ENCODE measurements at places on chromosomes 4 and X.

DNA sequence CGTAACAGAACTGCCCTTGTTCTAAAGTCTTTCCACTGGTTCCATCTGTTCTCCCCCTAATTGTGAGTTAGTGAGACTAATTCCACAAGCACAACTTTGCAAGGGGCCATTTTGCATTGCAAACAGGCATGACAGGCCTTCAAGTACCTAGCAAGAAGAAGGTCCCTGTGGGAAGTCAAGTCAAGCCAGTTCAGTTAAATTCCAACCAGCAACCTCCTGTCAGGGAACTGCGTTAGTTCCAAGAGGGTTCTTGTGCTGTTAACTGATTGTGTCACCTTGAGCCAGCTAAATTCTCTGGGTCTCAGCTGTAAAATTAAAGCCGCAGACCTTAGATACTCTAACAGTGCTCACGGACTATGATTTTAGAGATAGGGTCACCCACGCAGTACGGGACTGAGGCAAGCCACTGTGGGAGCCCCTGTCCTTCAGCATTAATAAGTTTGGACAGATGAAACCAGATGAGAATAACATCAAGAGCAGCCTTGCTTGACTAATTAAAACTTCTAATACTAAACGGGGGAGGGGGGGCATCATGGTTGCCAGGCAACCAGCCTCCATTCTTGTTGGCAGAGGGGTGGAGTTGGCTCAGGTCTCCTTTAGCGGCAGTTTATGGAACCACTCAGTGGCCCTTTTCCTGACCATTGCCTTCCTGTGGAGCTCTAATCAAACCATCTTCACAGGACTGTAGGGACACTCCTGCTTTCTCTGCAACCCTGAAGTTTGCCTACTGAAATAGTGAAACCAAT is 24.1 kb upstream of the TMEM150C start:
- DNase-seq: no peak

- peak; percentile 96 for DNase-seq
These were observed 106.2 kb upstream of the FAT1 start for GRCh38 chr4:186829740-186830449.

DNA sequence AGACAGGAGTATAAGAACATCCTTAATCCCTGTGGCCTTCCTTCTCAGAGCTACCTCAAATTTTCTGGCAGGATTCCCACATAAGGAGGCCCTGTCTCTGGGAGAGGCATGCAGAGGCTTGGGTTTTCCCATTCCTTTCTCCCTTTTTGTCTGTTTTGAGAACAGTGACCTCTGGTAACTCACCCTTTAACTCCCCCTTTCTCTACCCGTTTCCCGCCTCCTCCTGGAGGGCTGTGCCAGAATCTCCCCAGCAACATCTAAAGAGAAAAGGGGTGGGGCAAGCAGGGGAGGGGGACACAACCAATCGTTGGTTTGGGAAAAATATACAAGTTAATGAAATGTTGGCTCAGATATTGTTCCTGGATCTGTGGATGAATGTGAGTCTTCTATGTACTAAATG is 303.7 kb upstream of the IRS4 start:
- no peak for DNase-seq

DNA sequence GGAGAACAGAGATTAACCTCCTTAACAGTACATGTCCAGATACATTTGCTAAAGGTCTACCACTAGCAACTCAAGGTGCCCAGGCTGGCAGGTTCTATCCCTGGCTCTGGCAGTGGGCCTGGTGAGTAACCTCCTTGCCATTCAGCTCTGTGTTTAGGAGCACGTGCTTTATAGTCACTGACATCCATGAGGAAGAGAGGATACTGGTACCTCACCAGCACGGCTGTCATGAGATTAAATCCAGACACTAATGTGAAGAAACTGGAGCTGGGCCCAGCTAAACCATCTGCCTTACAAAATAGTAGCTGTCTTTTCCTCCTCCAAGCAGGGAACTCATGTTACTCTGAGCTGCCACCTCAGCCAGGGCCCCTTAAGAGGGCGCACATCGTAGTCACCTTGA is 45.3 kb downstream of the GPRASP3 start:
- DNase-seq: peak; percentile 77

GRCh38 chrX:68686097-68686977 is 38.9 kb downstream of the STARD8 start:
- peak; percentile 67 for DNase-seq

DNA sequence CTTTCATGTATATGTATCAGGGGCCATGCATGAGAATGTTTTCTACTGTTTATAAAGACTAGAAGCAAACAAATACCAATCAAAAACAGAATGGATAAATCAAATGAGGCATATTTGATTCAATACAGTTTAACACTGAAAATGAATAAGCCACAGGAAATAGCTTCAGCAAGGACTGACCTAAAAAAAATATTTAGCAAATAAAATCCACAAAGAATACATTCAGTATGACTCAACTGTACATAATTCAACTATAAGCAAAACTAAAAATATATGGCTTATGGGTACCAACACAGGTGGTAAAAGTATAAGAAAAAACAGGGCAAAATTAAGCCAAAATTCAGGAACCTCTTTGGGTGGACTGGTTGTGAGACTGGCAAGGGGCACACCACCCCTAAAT is 112.9 kb downstream of the KCNIP4 start:
- DNase-seq: no peak

DNA sequence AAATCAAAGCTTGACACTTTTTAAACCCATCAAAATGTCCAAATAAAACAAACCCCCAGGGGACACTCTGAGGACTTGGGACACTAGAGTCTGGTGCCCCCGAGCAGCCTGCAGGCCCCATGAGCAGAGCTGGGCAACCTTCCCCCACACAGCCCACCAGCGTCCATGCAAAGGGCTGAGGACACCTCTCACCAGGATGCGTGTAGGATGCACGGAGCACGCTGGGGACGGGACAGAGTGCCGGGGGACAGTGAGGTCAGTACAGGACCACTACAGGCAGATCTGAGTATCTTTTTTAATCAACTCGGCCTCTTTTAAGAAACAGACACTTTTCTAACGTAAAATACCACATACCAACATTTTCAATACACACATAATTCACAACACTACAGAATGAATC is 6.9 kb downstream of the GAK start:
- no peak for DNase-seq

DNA sequence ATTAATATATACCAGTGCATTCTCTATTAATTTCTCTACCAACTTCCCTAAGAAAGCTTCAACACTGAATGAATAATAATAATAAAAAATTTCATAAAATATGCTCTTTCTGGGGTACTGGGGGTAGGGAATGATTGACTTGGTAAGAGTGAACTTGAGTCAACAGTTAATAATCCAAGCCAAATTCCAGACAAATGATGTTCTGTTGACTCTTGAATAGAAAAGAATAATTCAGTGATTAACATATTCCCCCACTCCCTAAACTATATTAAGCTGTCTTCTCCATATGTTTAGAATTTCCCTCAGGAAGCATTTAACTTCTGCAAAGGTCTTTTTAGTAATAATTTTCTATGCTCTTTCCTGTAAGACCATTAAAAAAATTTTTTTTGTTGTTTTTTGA is 12.3 kb downstream of the PGRMC2 start:
- DNase-seq: peak; percentile 79

DNA sequence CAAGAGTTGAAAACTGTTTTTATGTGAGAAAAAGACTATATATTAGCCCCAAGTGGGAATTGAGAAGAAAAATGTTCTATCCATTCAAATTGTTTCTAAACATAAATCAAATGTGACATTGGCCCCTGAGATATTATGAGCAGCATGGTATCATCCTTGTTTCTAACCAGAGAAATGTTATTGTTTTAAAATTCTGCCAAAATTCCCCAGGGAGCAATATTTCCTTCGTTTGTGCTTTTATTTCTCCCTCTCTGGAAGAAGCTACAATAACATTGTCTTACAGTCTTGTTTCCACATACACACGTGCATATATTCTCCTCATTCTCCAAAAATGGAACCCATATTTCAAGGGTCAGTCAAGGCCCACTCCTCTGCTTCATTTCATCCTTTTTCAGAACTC is 46.7 kb downstream of the MAGEB17 start:
- DNase-seq: peak; percentile 40

- peak; percentile 19 for DNase-seq
These were observed 126.7 kb upstream of the MBNL3 start for GRCh38 chrX:132615391-132616131.

GRCh38 chr4:3871181-3871852 is 105.1 kb downstream of the ADRA2C start:
- DNase-seq: no peak

DNA sequence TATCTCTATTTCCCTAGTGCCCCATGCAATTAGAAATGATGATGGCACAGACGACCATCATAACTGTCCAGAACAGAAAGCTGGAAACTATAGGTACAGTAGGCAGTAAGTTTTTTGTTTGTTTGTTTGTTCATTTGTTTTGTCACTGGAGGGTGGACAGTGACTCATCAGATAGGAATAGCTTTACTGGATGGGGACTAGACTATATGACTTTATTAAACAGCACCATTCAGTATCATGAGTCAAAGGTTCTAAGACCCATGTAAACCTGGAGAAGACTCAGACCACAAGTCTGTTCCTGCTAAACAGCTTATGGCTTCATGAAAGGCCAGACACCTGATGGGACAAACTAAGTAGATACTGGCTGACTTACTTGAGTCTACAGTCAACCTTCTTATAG is 38.4 kb downstream of the PLAC1 start:
- no peak for DNase-seq

- DNase-seq: no peak
These were observed 156.6 kb upstream of the TLL1 start for GRCh38 chr4:165716472-165716871.

- peak; percentile 35 for DNase-seq
These were observed 71.0 kb downstream of the USP46 start for GRCh38 chr4:52588097-52588496.

GRCh38 chr4:83851261-83852084 is 315.6 kb downstream of the GPAT3 start:
- peak; percentile 76 for DNase-seq

DNA sequence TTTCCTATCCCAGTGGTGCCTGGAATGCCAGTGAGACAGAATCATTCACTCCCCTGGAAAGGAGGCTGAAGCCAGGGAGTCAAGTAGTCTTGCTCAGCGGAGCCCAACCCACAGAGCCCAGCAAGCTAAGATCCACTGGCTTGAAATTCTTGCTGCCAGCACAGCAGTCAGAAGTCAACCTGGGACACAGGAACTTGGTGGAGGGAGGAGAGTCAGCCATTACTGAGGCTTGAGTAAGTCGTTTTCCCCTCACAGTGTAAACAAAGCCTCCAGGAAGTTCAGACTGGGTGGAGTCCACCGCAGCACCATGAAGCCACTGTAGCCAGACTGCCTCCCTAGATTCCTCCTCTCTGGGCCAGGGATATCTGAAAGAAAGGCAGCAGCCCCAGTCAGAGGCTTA is 283.2 kb upstream of the CPEB2 start:
- DNase-seq: peak; percentile 59

DNA sequence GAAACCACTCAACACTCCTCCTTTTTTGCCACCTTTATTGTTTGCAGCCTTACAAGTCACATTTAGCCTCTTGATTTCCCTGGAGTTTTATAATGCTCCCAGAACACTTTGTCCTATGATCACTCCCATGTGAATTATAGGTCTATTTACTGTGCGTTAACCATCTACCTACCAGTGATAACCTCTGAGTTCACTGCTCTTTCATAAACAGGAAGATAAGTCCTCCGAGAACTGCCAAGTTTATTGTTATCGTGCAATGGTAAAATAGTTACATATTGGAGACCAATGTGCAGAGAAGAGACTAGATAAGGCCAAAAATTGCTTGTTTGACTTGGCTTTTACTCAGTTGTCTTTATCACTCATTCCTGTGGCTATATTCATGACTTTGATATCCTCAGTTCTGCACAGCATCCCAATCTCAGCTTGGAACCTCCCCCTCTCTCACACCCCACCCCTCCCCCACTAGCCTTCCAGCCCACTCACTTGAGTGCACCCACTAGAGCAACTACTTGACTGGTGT is 12.9 kb upstream of the NUDT9 start:
- DNase-seq: no peak

GRCh38 chr4:189202182-189202868 is 738.3 kb upstream of the FRG1 start:
- peak; percentile 63 for DNase-seq

GRCh38 chr4:99723612-99724011 is 66.0 kb upstream of the C4orf54 start:
- peak; percentile 54 for DNase-seq

GRCh38 chr4:38987491-38987890 is 44.7 kb downstream of the TMEM156 start:
- no peak for DNase-seq

DNA sequence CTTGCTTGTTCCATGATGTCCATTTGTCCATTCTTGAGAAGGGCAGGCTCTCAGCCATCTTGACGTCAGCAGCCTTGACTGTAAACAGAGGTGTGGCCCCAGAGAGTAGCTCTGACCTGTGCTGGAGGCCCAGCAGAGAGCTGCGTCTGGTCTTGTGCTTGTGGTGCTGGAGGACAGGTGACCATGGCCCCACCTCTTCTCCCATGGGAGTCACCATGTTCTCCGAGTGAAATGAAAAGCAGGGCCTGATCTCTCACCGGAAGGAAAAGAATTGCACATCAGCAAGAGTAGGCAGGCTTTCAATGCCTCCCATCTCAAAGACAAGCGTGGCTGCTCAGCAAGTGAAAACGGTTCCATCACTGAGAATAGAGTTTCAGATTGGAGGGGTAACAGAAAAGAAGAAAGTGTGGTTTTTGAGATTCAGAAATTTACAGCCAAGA is 11.5 kb downstream of the PARM1 start:
- no peak for DNase-seq

- peak; percentile 70 for DNase-seq
These were observed 582.4 kb upstream of the FAM241A start for GRCh38 chr4:111562826-111563225.

GRCh38 chr4:14867847-14868246 is 134.4 kb upstream of the CPEB2 start:
- DNase-seq: no peak

DNA sequence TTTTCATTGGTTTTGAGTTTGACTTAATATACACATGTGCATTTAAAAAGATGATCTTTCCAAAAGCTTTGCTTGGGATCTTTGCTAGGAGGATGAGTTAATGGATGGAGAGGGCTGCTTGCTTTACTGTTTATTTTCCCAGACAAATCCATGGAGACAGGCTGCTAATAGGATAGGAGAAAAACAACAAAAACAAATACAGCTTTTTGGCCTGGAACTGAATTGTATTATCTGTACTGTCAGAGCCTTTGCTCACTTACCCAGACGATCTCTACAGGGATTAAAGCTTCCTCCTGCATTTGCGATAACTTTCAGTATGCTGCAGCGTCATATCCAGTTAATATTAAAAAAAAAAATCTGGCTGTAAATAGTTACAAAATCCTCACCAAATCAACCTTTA is 190.8 kb upstream of the NUDT6 start:
- DNase-seq: no peak

All from EH (cell line).